LNCaP clone FGC (cell line): ENCODE measurements at places on chromosomes 12 and 14.

DNA sequence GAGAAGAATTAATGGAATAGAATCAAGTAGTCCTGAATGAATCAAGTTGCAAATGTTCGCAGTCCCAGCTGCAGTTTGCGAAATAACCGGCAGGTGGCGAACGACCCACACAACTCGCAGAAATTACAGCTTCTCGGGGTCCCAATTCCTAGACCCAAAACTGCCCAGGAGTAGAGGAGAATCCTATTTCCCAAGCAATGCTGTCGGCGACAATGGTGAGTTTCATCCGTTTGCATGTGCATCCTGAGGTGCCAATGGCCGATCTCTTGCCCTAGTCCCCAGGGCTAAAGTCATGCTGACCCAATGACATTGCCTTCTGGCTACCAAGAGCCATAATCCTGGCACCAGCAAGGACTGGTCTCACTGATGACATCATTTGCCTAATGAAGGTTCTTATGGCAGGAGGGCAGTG is 8.5 kb upstream of the ASCL1 start:
- DNase-seq, result no peak

GRCh38 chr12:26614011-26614616 is 218.9 kb downstream of the ITPR2 start:
- DNase-seq, result no peak

DNA sequence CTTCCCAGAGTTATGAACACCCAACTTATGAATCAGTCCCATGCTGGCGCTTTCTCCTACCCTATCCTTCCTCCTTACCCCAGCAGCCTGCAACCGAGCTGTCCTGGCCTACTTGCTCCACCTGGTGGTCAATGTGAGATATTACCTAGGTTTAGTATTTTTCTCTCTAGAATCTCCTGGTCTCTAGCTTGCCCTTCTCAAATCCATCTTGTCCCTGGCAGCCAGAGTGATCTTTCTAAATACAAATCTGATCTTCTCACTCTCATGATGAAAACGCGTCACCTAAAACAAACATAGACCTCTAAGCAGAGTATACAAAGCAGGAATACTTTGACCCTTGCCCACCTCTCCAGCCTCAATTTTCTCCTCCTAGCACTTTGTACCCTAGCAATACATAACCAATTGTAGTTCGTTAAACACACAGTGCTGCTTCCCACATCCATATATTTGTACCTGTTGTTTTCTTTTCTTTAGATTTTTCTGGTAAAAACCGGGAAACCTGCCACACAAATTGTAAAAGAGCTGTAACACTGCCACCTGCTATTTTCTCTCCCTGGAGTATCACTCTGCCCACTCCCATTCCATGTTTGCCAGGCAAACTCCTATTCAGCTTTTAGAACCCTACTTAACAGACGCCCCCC is 20.0 kb upstream of the TCP11L2 start:
- DNase-seq, result no peak

DNA sequence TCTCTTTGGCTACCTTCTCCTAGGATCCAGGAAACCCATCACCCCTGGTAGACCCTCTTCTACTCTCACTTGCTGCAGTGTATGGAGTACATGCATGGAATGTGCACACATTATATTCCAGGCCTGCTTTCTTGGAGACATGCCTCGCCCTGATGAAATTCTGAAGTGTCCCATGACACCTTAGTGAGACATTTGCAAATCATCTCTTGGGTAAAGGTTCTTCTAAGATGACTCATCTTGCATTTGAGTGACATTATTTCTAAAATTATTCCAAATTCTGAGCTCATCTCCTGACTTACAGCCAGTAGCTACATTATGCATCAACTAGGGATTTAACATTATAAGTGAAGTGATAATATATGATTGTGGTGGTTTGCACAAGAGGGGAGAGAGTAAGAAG is 49.8 kb downstream of the SDR9C7 start:
- DNase-seq, result no peak
